KG1 (cell line): ENCODE measurements at places on chromosomes 16 and 17.

GRCh38 chr16:68227183-68227793 is 8.6 kb downstream of the ESRP2 start:
- no peak for DNase-seq

DNA sequence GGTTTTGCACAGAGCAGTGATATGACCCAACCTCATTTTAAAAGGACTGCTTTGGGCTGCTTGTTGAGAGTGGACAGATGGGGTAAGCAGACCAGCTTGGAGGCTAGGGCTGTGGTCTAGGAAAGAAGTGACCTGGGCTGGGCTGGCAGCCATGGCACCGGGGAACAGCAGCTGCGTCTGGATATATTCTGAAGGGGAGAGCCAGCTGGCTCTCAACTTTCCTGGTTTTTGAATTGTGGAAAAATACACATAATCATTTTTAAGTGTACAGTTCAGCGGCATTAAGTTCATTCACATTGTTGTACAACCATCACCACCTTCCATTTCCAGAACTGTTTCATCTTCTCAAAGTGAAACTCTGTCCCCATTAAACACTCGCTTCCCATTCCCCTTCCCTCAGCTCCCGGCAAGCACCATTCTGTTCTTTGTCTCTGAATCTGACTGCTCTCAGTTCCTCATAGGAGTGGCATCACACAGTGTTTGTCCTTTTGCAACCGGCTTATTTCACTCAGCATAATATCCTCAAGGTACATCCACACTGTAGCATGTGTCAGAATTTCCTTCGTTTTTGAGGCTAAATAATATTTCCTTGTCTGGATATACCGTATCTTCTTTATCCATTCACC is 113.2 kb downstream of the SPECC1 start:
- DNase-seq: no peak

GRCh38 chr16:569445-570254 is at the start of gene PIGQ:
PIGQ (plus strand) TSS chr16:569968; CDS start chr16:574075, 4,107 bp downstream.
- peak; percentile 28 for DNase-seq

- no peak for DNase-seq
Observed at GRCh38 chr17:57852092-57852954, 2.5 kb upstream of the MRPS23 start.

DNA sequence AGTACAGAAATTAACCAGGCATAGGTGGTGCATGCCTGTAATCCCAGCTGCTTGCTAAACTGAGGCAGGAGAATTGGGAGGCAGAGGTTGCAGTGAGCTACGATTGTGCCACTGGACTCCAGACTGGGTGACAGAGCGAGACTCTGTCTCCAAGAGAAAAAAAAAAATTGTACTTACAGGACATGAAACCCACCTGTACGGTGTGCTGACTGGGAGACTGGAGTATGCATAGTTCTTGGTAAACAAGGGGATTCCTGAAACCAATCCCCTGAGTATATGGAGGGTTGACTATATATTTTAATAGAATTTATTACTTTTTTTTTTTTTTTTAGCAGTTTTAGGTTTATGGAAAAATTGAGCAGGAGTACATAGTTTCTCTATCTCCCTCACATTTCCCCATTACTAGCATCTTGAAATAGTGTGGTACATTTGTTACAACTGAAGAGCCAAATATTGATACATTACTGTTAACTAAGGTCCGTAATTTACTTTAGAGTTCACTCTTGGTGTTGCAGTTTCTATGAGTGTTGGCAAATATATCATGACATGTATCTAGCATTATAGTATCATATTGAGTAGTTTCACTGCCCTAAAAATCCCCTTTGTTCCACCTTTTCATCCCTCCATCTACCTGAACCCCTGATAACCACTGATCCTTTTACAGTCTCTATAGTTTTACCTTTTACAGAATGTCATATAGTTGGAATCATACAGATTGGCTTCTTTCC is 19.3 kb downstream of the TENT4B start:
- DNase-seq: no peak
